NCI-H146 (cell line): ENCODE measurements at places on chromosomes 3 and 15.

GRCh38 chr3:94359996-94360395, 297.1 kb downstream of the NSUN3 start:
- no peak for DNase-seq

- no peak for DNase-seq
These were observed 88.4 kb upstream of the TNFAIP8L3 start for GRCh38 chr15:51183076-51183475.

DNA sequence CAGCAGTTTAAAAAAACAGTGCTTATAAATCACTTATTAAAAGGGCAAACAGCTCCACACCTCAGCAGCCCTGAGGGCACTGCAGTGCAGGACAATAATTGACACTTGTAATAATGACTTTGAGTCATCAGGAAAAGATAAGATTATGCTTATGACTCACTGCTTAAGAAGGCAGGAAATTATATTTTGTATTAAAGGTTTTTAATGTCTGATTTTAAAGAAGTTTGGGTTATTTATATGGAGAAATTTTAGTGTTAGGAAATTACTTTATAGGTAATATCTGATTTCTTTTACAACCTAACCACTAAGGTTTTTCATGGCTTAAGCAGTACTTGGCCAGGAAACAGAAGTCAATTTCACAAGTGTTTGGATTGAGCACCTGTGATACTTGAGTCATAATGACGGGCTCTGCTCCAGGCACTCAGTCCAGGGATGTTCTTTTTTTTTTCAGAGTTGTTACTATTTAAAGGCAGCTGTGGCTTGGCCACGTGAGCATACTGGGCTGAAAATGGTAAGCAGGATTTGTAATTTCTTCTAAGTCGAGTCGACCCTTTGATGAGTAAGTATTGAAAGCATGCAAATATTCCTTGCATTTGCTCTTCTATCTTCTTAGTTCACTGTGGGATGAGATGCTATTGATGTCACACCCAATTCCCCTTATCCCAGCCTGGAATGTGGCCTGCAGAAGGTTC, 21.6 kb upstream of the SLC6A20 start:
- DNase-seq: peak; percentile 57

- no peak for DNase-seq
These were observed 75.5 kb downstream of the CCR1 start for GRCh38 chr3:46132565-46132964.

GRCh38 chr3:109927726-109928125, 590.4 kb upstream of the DPPA4 start:
- DNase-seq: no peak

GRCh38 chr15:42077689-42078088, 16.7 kb downstream of the PLA2G4D start:
- no peak for DNase-seq
